ENCODE measurements at places on chromosomes 1 and 21. TPM values are rescaled to one million over a fixed set of nuclear protein-coding genes. Genes with fewer than 3 reads are reported as not detected.

The GBP2 gene
- total RNA-seq: 0.66 TPM

The CD55 gene
- 78.9 TPM for total RNA-seq

The RIPPLY3 gene
- total RNA-seq: 0.59 TPM

The AQP10 gene
- not detected for total RNA-seq
